Dermis blood vessel endothelial cell (primary cell): ENCODE measurements at places on chromosomes 11 and 22. TPM values are rescaled to one million over a fixed set of nuclear protein-coding genes. Genes with fewer than 3 reads are reported as not detected.
A peak's percentile ranks its signal among the peaks of the same experiment; 100 is the strongest.

The VPREB1 gene
- total RNA-seq = not detected in 2 replicates

The ZNF70 gene
- total RNA-seq = 2.2 and 2.3 TPM in 2 replicates

The TMEM86A gene
- total RNA-seq = 2.7 and 4.3 TPM in 2 replicates

The CLDN5 gene
- 1,341 and 2,150 TPM in 2 replicates for total RNA-seq

The CSNK2A3 gene
- 4.3 and 7.1 TPM in 2 replicates for total RNA-seq

The LYVE1 gene
- 64.6 and 70.3 TPM in 2 replicates for total RNA-seq

The C11orf21 gene
- not detected in 2 replicates for total RNA-seq

- no peak for DNase-seq
Measured at GRCh38 chr11:114196997-114197703, 99.0 kb upstream of the NNMT start.

- DNase-seq = no peak
Measured at GRCh38 chr11:131614631-131615030, 244.2 kb downstream of the NTM start.

DNA sequence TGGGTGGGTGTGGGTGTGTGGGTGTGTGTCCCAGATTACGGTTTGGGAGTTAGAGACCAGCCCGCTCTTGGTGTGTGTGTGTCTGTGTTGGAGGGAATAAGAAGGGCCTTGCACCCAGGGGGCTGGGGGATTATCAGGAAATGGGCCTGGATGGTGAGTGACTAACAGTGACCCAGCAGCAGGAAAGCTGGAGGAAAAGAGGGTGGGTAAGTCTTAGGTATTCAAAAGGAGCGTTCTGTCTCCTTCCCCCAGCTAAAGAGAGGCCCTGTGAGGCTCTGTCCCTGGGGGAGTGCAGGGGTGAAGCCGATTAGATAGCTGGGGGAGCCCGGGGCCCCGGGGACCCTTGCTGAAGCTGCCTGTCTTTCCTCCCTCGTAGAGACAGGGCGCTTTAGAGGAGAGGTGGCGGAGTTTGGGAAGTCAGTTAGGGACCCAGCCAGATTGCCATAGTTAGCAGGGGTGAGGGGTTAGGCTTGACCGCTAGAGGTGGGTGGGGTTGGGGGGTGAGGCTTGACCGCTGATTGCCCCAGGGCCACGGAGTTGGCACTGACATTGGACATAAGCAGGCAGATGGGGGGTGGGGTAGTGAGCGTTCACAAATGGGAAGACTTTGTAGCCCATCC, 1.5 kb downstream of the OAF start:
- DNase-seq = peak; percentile 34

- no peak for DNase-seq
Measured at GRCh38 chr11:130826572-130826971, 89.7 kb downstream of the SNX19 start.

DNA sequence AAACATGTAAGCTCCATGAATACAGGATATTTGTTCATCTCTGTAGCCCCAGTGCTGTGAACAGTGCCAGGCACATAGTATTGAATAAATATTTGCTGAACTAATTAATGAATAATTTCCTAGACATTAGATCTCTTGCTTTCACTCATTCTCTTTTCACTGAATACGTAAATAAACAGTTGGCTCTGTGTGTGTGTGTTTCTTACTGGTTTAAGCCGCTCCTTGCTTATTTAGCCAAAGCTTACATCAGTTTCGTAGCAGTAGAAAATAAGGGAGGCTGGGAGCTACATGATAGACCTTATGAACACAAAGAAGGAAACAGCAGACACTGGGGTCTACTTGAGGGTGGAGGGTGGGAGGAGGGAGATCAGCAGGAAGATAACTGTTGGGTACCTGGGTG, 17.2 kb downstream of the KREMEN1 start:
- no peak for DNase-seq

- DNase-seq = peak; percentile 65
Measured at GRCh38 chr22:36343720-36344105, 44.1 kb downstream of the MYH9 start.
